Karpas-422 (cell line): ENCODE measurements at places on chromosomes 6 and 20. TPM values are rescaled to one million over a fixed set of nuclear protein-coding genes. Genes with fewer than 3 reads are reported as not detected.

Gene SOX18
- not detected in 2 replicates for total RNA-seq

Gene EPB41L2
- 1.7 and 3.7 TPM in 2 replicates for total RNA-seq

Gene TNNC2
- not detected in 2 replicates for total RNA-seq

Gene C6orf15
- not detected in 2 replicates for total RNA-seq

Gene DSP
- 0.04 TPM in 1 of 2 replicates, not detected in the other for total RNA-seq

Gene RAET1E
- not detected in 2 replicates for total RNA-seq

Gene PRR18
- total RNA-seq = 0.14 TPM in 1 of 2 replicates, not detected in the other

DNA sequence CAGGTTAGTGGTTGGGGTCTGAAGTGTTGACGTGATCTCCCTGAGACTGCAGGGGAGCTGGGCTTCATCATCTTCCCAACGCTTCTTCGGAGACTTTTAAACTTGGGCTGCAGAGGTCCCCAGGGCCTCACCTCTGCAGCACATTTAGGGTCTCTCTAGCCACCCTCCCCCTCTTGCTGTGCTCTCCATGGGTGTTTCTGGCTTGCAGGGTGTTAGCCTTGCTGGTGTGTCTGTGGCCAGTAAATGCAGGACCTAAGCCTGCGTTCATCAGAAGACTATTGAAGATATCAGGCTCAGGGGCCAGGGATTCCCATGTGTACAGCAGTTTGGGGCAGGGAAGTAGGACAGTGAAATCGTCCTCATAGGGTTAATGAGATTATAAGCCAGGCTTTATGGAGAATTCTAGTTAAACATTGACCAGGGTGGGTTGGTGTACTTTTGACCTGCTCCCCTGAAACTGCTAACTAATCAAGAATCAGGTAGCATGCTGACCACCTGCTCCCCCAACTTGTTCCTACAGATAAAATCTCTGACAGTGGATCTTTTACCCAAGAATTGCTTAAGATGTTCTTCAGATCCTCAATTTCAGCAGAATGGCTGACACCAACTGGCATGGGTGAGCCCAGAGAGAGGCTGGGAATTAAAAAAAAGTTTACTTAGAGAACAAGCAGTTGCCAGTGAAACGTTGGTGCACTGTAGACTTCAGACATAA lies 3.8 kb upstream of the DDO start:
- DNase-seq = no peak

DNA sequence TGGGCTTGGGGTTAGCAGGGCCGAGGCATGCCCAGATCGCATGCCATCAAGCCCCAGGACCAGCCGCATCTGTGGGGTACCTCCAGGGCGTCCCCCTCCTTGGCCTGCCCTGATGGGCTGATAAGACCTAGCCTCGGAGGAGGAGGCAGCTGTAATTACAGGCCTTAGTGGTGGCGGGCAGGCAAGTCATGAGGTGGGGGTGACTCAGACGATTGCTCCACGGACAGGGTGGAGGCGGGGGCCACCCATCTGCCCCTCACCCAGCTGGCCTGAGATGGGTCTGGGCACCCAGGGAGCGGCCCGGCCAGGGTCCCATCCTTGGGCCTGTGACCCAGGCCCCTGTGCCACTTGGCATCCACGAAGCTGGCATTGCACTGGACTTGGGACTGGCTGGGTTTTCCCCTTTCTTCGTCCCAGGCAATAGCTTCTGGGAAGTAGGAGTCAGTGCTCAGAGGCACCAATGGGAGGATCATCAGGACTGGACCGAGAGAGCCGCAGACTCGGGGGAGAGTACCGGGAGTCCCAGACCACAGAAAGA lies 57.5 kb downstream of the CEBPB start:
- no peak for DNase-seq

- no peak for DNase-seq
These were observed 330.2 kb downstream of the EPM2A start for GRCh38 chr6:145405006-145405551.

- DNase-seq = no peak
These were observed 931.5 kb upstream of the EYS start for GRCh38 chr6:66638518-66638917.

- no peak for DNase-seq
These were observed 50.7 kb downstream of the UBE2V1 start for GRCh38 chr20:50062006-50062838.

DNA sequence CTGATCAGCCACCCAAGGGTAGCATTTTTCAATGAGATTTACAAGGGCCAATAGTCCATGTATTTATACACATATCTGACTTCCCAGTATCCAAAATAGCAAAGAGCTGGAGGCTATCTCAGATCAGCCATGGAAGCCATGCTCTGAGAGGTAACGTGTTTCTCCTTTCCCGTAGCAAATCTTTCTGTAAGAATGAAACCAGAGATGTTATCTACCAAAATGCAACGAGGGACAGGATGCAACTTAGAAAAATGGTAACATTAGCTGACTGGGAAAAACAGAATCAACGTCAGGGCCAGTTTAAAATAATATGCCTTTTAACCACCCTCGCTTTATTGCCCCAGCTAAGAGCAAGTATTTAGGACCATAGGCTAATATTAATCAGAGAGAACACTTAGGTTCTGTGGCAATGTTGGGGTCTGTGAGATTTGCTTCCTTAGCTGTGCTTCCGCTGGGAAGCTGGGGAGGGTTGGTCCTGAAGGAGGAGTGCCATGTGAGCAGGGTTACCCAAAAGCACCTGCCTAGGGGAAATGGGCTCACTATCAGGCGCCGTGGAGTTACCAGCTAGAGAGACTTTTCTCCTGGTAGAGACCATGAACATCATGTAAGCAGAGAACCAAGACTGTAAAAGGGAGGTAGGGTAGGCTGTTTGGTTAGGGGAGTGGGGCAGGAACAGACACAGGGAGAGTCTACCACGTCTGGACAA lies 1.2 kb downstream of the ZNF831 start:
- no peak for DNase-seq

DNA sequence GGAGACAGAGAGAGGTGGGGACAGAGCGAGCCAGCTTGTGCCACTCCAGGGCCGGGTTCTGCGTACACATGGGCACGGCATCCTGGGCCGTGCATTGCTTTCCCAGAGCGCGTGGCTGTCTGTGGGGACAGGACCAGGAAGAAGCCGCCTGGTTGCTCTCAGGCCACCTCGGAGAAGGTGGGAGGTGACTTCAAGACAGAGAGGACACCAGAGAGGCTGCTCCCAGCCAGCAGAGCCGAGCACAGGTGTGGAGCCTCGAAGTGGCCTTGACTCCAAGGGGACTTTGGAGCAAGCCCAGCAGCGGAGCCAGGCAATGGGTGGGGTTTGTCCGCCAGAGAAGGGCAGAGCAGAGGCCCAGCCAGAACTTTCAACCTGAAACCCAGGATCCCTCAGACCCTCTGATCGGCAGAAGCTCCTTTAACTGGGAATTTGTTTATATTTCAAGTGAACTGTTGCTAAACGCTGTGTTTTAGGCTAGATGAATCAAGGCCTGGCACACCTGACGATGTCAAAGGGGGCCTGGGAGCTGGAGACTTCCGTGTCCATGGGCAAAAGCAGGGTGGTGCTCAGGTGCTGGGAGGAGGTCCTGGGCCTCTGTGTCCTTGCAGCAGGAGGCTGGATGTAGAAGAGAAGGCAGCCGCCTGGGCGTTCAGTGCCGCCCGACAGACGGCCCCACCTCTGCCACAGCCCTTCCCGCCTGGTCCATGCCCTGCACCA lies 262.1 kb downstream of the DLL1 start:
- no peak for DNase-seq

GRCh38 chr6:165031502-165031901 lies 277.9 kb downstream of the C6orf118 start:
- DNase-seq = no peak

DNA sequence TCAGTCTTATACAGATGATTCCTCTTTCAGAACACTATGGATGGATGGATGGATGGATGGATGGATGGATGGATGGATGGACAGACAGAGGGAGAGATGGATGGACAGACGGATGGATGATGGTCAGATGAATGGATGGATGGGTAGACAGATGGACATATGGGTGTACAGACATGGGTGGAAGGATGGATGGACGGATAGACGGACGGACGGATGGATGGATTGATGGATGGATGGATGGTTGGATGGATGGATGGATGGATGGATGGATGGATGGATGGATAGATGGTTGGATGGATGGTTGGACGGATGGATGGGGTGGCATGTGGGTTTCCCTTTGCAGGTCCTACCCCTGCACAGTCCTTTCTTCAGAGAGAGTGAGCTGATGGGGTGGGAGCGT lies 320.7 kb downstream of the CDH4 start:
- DNase-seq = no peak

DNA sequence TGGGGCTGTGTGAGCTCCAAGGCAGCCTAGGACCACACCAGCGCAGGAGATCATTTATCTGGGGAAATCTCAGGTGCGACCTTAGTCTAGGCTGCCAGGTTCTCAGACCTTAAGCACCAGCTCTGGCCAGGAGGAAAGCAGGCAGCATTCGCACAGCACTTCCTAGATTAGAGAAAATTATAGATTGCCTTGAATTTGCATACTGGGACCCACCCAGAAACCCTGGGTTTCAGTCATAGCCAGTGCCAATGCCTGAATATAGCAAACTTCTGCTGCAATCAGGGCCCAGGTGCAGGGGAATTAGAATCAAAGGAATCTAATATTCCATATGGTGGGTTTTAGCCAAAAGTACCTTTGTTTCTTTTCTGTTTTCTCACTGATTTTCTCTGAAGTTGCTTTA lies 204.3 kb upstream of the CST7 start:
- DNase-seq = no peak

GRCh38 chr6:166774770-166775169 lies 147.7 kb upstream of the RPS6KA2 start:
- no peak for DNase-seq

- no peak for DNase-seq
These were observed 119.9 kb upstream of the MOCS1 start for GRCh38 chr6:40054186-40054585.

DNA sequence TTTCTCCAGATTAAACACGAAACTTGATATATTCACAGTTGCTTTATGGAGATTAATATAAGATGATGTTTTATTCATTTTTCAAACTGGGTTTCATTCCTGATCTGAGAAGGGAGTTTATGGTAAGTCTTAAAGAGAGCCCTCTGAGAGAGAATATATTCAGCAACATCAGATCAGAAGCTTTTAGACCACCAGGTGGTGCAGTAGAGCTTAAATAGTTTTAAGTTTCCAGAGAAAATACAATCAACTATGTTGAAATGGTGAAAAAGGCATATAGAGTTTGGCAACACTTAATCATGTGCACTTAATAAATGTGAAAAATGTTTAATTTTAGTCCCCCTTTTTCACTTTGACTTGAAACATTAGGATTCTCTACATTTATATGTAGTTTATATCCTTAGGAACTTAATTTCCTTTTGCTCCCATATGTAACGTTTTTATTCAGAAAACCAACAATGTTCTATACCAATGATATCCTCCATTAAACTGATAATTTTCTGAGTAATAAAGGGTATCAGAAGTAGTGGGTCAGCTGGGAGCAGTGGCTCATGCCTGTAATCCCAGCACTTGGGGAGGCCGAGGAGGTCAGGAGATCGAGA lies 86.4 kb upstream of the CLDN20 start:
- peak; percentile 87 for DNase-seq

DNA sequence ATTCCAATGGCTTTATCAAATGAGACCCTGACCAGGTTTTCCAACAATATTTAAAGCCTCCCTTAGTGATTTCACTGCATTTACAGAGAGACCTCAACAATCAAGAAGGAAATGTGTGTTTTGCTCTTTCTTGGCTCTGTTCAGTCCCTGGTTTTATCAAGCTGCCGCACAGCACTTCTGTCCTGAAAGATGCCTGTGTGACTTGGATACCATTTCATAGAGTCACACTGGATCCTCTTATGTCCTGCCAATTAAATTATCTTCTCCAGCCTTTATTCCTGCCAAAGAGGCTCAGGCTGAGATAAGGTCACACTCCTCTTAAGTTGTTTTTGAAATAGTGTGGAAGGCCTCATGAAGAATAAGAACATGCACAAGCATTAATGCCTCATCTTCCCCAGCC lies 197.0 kb upstream of the RNF217 start:
- no peak for DNase-seq

- DNase-seq = peak; percentile 79
These were observed 62.6 kb downstream of the RIN2 start for GRCh38 chr20:19820555-19821211.

DNA sequence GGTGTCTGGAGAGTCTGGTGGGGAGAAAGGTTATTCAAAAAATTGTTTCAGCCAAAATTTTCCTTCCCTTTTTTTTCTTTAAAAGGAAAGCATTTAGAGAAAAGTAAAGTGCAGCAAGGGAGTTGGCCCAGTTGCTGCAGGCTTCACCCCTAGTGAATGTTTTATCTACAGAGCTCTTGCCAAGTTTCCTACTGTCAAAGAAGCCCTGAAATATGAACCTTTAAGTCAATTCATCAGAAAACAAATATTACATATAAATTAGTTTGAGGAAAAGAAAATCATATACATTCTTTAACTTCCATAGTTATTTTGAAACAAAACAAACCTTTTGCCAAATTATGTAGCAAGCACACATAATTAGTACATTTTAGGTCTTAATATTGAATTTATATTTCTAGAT lies 25.0 kb upstream of the HMGCLL1 start:
- DNase-seq = no peak

DNA sequence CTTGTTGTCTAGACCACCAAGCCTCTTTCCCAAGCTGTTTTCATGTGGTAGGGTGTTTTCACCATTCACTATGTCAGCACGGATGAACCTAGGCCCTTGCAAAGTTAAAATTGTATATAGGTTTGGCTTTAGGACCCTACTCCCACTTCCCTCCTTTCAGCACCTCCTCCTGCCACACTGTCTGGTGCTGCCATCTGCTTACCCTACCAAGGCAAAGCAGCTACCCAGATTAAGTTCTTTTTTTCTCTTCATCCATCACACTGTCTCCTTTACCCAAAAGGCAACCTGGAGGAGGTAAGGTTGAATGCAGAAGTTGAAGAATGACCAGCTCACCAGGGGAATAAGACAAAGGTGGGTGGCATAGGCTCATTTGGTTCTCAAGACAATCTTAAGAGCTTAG lies 184.0 kb downstream of the CDC5L start:
- no peak for DNase-seq

GRCh38 chr20:49448917-49449316 lies 33.6 kb downstream of the KCNB1 start:
- peak; percentile 68 for DNase-seq

DNA sequence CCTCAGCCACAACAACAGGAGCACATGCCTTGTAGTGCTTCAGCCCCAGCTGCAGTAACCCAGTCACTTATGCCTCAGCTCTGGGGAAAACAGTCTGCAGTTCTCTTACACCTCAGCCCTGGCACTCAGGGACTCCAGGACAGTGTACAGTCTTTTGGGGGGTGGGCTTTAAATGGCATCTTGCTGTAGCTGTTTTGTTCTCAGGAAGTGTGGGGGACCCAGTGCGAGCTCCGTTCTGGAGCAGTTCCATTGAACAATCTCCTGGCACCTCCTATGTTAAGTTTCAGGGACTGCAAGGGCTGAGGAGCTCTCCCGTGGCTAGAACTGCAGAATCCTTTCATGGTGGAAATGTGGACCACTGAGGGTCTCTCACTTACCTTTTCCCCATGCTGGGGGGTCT lies 55.2 kb downstream of the PLCG1 start:
- DNase-seq = no peak
